CD8-positive, alpha-beta T cell (primary cell): ENCODE measurements at places on chromosomes 4 and X.

- no peak for DNase-seq
Measured at GRCh38 chr4:39326468-39326977, 39.6 kb downstream of the RFC1 start.

GRCh38 chr4:1453731-1454130 lies 47.5 kb upstream of the NKX1-1 start:
- no peak for DNase-seq

- no peak for DNase-seq
Measured at GRCh38 chr4:124631760-124632159, 80.8 kb downstream of the ANKRD50 start.

DNA sequence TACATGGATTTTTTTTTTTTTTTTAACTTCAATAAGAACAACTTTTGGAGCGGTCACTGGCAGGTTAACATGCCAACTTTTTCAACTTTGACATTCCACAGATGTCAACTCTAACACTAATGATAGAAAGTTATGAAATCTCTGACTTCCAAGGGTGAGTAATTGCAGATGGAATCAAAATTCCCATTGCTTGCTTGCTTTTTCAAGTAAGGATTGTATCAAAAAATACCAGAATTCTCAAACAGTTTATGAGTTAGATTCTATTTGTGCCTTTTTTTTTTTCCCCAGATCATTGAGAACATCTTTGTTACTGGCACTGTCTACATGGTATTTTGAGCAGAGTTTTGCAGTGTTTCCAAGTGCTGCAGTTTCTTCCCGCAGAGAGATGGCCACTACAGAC lies 50.3 kb upstream of the OTUD4 start:
- no peak for DNase-seq

DNA sequence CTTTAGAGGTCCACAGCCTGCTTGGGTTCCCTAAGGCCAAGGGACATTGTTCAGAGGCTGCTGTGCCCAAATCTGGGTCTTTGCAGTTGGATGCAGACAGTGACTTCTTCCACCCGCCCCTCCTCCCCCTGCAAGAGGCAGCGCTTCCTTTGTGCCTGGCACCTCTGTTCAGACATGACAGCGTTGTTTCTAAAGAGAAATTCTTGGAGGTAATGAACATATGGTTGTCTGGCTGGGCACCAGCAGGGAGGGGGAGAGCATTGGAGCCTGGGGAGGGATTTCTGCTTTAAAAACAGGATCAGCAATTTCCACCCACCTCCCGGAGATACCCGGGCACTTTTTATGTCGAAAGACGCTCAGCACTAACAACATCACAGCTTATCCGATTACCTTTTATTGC lies 51.5 kb downstream of the PSAPL1 start:
- no peak for DNase-seq
